ENCODE measurements at places on chromosomes 6 and 20.

GRCh38 chr20:20215976-20216727, 151.8 kb upstream of the INSM1 start:
- DNase-seq = no peak

DNA sequence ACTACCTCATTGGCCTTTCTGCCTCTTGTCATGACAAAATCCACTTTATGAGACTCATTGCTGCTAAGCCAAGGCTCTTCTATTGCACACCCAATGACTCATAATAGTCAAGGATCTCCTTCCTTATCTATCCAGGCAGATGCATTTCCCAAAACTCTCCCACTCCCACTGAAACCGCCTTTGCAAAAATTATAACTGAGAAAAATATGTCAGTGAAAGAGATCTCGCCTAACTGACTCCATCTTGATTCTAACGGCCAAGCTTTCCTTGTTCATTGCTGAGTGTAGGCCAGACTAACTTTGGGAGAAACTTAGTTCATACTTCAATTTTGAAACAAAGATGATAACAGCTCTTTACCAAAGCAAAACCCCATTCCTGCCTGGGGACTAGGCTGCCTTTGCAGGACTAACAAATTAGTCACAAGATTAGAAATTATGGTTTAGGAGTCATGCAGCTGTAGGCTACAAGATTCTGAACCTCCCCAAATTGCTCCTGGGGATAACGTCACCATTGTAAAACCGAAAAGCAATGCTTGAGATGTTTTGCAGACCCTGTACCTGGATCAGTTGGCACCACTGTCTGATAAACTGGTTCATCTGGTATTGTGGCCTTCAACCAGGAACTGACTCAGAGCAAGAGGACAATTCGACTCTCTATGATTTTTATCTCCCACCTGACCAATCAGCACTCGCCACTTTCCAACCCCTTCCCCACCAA, 47.1 kb downstream of the HAO1 start:
- no peak for DNase-seq

- DNase-seq = peak; percentile 26
Measured at GRCh38 chr6:36443471-36444428, 950 bp downstream of the KCTD20 start.

DNA sequence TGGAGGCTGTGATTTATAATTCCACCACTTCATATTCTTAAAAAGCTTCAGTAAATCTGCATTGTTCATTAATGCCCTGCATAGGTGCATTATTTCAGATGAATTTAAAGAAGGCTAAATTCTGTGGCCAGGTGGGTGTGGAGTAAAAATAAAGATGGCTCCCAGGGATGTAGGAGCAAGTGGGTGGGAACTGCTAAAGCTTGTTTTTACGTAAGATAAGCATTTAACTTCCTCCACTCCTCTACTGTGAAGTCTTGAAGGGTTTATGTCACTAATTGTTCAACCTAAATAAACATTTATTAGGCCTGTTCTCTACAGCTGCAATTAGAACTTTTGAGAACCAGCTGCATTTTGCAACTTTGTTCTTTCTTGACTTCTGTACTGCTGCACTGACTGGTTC, 6.8 kb upstream of the SLC35B3 start:
- DNase-seq = no peak

- no peak for DNase-seq
Measured at GRCh38 chr6:110530671-110531070, 54.3 kb upstream of the SLC22A16 start.

Measured in GM10248 (cell line).